Muscle of leg (tissue), 16 donors: ENCODE measurements at places on chromosomes 4 and X.

DNA sequence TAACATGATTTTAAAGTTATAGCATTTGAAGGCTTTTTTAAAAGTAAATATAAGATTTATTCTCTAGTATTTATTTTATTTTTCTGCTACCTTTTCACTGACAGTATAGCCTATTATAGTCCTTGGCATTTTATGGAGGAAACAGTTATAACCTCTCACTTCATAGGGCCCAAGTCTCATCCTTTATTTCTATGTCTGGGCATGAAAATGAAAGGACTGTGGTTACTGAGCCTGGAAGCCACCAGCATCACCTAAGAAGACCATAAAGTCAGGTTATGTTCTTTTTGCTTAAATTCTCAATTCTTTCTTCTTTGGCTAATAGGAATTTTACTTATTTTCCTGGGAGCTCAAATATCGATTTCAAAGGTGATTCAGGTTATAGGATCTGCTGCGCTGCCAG is 494.7 kb upstream of the TECRL start:
- no peak for DNase-seq
- H3K27me3 ChIP-seq: no peaks in the 10 kb centered on the region
- no peak overlapping the region for H3K27ac ChIP-seq
- no peak overlapping the region for H3K4me3 ChIP-seq

DNA sequence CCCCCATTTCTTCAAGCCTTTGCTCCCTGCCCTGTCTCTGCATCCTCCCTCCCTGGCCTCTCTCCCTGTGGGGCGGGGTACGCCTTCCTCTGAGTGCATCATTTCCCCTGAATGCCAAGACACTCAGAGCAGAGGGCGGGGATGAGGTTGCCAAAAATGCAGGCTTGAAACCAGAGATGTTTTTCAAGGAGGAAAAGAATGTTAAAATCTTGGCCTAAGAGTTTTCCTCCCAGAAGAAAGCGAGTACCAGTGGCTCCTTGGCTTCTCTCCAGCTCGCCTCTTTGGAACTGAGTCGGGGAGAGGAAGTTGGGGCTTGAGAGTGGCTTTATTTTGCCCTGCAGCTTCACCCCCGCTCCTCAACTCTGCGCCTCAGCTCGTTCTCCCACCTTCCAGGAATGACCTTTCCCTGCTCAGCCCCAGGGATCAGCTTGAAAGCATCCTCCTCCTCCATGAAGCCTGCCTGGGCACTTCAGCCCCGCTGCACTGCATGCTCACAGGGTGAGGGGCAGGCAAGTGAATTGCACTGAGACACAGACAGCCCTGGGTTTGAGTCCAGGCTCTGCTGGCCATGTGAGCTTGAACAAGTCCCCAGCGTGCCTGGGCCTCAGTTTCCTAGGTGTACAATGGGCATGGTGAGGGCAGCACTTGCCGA is 57.5 kb upstream of the SORCS2 start:
- peak; percentile 94 for DNase-seq
- no peaks in the 10 kb centered on the region for H3K36me3 ChIP-seq
- H3K27me3 ChIP-seq: peaks cover 4% of the 10 kb centered on the region
- H3K4me1 ChIP-seq: peaks cover 36% of the 10 kb centered on the region
- H3K27ac ChIP-seq: peak overlapping the region; percentile 51

DNA sequence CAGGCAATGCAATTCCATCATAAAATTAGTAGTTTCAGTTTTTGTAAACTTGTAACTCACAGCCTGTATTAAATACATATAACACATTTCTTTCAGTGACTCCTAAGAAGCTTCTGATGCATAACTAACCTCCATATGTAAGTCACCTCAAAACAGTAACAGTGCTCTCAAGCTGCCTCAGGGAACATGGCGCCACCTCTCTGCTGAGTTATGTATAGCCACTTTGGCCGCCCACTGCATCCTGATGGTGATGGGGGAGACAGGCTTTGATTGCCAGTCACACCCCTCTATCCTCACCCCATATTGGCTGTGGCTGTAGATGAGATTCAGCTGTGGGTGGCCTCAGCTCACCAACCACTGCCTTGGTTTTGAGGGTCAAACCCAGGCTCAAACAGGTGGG is 54.3 kb downstream of the LRBA start:
- H3K36me3 ChIP-seq: no peaks in the 10 kb centered on the region
- no peak overlapping the region for H3K27ac ChIP-seq
- H3K4me3 ChIP-seq: no peak overlapping the region
- no peaks in the 10 kb centered on the region for H3K4me1 ChIP-seq
- no peak for DNase-seq

- H3K4me3 ChIP-seq: no peak overlapping the region
- no peak overlapping the region for H3K27ac ChIP-seq
- H3K27me3 ChIP-seq: peaks cover 41% of the 10 kb centered on the region
- H3K4me1 ChIP-seq: peaks cover 10% of the 10 kb centered on the region
Observed at GRCh38 chrX:39848243-39848642, 249.5 kb downstream of the BCOR start.

GRCh38 chrX:34915463-34916225 is 27.0 kb upstream of the FAM47B start:
- no peaks in the 10 kb centered on the region for H3K27me3 ChIP-seq
- no peak overlapping the region for H3K4me3 ChIP-seq
- DNase-seq: no peak
- no peaks in the 10 kb centered on the region for H3K36me3 ChIP-seq
- H3K4me1 ChIP-seq: no peaks in the 10 kb centered on the region
